PC-3 (cell line): ENCODE measurements at places on chromosomes 11 and 22. TPM values are rescaled to one million over a fixed set of nuclear protein-coding genes. Genes with fewer than 3 reads are reported as not detected.

- H3K27me3 ChIP-seq = no peaks in the 10 kb centered on the region
- peak overlapping the region; percentile 90 for H3K4me3 ChIP-seq
- no peak for DNase-seq
- H3K27ac ChIP-seq = peak overlapping the region; percentile 80
- peaks cover 20% of the 10 kb centered on the region for H3K36me3 ChIP-seq
- H3K4me1 ChIP-seq = peaks cover 21% of the 10 kb centered on the region
Observed at GRCh38 chr22:23893121-23893944, 850 bp upstream of the MIF start.

DNA sequence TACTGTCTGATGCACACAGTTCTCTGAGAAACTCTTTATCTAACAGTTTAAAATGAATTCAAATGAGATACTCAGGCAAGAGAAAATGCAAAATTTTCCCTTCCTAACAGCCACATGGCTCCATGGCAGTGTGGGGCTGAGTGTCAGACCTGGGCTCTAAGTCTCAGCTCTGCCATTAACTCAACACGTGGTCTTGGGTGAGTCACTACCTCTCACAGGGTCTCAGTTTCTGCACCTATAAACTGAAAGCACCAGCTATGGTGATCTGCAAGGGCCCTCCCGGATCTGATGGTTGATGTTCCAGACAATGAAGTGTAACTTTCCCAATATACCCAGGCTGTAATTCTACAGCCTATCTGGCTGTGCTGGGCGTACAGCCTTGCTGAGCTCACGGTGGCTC, 70.5 kb downstream of the KCNC1 start:
- H3K4me1 ChIP-seq = no peaks in the 10 kb centered on the region
- no peaks in the 10 kb centered on the region for H3K36me3 ChIP-seq
- DNase-seq = no peak
- no peak overlapping the region for H3K27ac ChIP-seq
- no peak overlapping the region for H3K4me3 ChIP-seq

The CCDC116 gene
- total RNA-seq = not detected in 2 replicates

DNA sequence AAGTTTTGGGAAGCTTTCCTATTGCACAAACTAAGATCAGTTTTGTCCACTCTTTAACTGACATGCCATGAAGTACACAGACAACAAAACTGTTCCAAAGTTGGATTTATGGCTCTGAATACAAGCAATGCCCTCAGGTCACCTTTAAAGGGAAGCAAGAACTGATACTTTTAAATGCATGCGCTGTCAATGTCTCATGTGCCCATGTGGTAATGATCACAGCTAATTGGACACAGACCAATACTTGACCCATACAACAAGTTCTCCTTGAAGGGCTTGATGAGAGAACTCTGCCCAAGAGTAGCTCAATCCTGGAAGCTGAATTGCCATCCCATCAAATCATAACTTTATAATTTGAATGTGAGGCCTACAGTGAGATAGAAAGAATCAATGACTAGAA, 624.9 kb downstream of the ETS1 start:
- no peak for DNase-seq
- no peaks in the 10 kb centered on the region for H3K4me1 ChIP-seq
- H3K36me3 ChIP-seq = no peaks in the 10 kb centered on the region
- H3K27me3 ChIP-seq = peaks cover 48% of the 10 kb centered on the region

DNA sequence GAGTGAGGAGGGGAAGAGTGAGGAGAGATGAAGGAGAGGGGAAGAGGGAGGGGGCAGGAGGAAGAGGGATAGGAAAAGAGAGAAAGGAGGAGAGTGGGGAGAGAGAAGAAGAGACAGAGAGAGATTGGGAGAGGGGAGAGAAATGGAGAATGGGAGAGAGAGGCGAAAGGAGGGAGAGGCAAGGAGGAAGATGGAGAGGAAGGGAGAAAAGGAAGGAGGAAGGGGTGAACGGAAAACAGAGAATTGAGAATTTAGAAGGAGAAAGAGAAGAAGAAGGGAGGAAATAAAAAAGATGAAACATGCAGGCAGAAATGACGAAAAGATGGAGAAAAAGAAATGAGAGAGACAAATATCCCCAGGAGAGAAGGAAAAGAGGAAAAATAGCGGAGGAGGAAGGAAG, 502.8 kb downstream of the MN1 start:
- no peak overlapping the region for H3K27ac ChIP-seq
- H3K4me3 ChIP-seq = no peak overlapping the region
- H3K27me3 ChIP-seq = peaks cover 58% of the 10 kb centered on the region
- no peak for DNase-seq
- H3K4me1 ChIP-seq = no peaks in the 10 kb centered on the region

The CHRNA10 gene
- total RNA-seq = 0.36 and 0.40 TPM in 2 replicates

The SHANK3 gene
- 3.7 and 6.8 TPM in 2 replicates for total RNA-seq

DNA sequence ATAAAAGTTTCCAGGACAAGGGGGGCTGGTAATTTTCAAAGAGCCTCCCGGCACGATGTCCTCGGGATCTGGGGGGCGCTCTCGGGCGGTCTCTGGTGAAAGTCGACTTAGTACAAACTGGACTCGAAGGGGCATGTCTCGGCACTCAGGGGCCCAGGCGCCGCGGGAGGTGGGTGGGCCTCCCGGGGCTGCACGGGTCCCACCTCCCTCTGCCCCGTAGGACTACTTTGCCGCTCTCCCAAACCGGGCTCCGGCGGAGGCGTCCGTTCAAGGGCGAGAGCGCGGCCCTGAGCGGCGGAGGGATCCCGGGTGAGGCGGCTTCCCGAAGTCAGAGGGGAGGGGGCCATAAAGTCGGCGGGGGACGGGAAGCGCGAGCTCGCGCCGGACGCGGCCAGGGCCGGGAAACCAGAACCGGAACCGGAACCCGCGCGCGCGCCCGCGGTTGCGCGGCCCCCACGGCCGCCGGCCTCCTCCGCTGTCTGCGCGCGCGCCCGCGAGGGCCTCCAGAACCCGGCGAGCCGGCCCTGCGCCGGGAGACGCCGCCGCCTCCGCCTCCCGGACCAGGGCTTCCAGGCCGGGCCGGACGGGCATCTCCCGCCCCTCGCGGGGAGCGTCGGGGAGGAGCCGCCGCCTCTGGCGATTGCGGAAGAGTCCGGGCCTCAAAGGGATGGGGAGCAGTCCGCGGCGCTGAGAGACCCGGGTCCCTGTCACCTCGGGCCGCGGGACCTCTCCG, at the start of gene ARHGEF12:
TSS of gene ARHGEF12 (plus strand) at position 506 of the 733 bp plus-strand sequence. CDS start 831 bp downstream, outside the sequence.
- no peaks in the 10 kb centered on the region for H3K27me3 ChIP-seq
- no peaks in the 10 kb centered on the region for H3K36me3 ChIP-seq
- peak within 1 kb of the TSS; percentile 38 for H3K27ac ChIP-seq
- DNase-seq = peak; percentile 97
- H3K4me1 ChIP-seq = peaks cover 60% of the 10 kb centered on the region

DNA sequence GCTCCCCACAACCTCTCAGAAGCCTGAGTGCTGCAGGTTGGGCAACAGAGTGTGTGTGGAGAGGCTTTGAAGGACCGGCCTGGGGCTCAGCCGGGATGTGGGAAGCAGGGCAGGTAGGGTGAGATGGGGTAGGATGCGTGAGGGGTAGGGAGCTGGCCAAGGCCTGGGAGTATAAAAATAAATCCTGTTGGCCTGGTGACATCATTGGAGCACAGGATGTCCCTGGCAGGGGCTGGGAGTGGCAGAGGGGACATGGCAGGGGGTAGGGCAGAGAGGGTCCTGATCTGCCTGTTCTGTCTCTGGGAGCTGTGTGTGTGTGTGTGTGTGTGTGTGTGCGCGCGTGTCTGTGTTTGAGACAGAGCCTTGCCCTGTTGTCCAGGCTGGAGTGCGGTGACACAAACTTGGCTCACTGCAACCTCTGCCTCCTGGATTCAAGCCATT, 28.6 kb downstream of the TEF start:
- no peak overlapping the region for H3K27ac ChIP-seq
- no peak for DNase-seq
- no peaks in the 10 kb centered on the region for H3K36me3 ChIP-seq
- H3K4me1 ChIP-seq = peaks cover 13% of the 10 kb centered on the region
- no peaks in the 10 kb centered on the region for H3K27me3 ChIP-seq

- H3K4me3 ChIP-seq = no peak overlapping the region
- no peak for DNase-seq
- no peaks in the 10 kb centered on the region for H3K36me3 ChIP-seq
- H3K4me1 ChIP-seq = no peaks in the 10 kb centered on the region
- H3K27ac ChIP-seq = no peak overlapping the region
- no peaks in the 10 kb centered on the region for H3K27me3 ChIP-seq
Observed at GRCh38 chr11:16278979-16279378, 77.4 kb downstream of the SOX6 start.

GRCh38 chr11:56740107-56740506, 8.4 kb downstream of the OR9G4 start:
- no peak for DNase-seq
- no peak overlapping the region for H3K4me3 ChIP-seq
- no peak overlapping the region for H3K27ac ChIP-seq
- no peaks in the 10 kb centered on the region for H3K27me3 ChIP-seq
- H3K4me1 ChIP-seq = no peaks in the 10 kb centered on the region

- no peaks in the 10 kb centered on the region for H3K4me1 ChIP-seq
- H3K36me3 ChIP-seq = no peaks in the 10 kb centered on the region
- peaks cover 64% of the 10 kb centered on the region for H3K27me3 ChIP-seq
- H3K27ac ChIP-seq = no peak within 1 kb of the TSS
Observed at GRCh38 chr11:124041254-124041653, at the start of gene OR10G7. Gene OR10G7, minus strand, starts transcription at chr11:124041325. Its CDS starts 2,324 bp downstream, at chr11:124039001.

GRCh38 chr11:118304227-118304567, 333 bp upstream of the CD3E start:
- H3K4me1 ChIP-seq = no peaks in the 10 kb centered on the region
- DNase-seq = no peak
- no peaks in the 10 kb centered on the region for H3K36me3 ChIP-seq
- peaks cover 29% of the 10 kb centered on the region for H3K27me3 ChIP-seq
- H3K4me3 ChIP-seq = no peak overlapping the region

DNA sequence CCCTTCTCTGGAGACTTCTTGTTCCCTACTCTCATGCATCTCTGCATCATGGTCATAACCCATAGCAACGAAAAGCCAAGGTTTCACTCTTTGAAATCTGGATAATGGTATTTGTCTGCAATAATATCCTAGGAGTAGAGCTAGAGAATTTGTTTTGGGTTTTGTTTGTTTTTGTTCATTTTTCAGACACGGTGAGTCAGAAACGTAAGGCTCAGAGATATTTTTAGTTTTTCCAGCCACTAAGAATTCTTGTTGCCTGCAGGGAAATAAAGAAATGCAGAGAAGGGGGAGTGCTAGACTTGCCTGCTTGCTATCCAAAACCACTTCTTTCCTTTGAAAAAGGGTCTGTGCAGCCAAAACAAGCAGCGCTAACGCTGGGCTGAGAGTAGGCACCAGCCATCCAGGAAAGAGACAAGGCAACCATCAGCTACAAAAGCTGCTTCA, 26.0 kb downstream of the POU2AF3 start:
- peak; percentile 25 for DNase-seq
- H3K4me1 ChIP-seq = no peaks in the 10 kb centered on the region
- H3K27ac ChIP-seq = no peak overlapping the region
- H3K4me3 ChIP-seq = no peak overlapping the region
- no peaks in the 10 kb centered on the region for H3K36me3 ChIP-seq
- peaks cover 83% of the 10 kb centered on the region for H3K27me3 ChIP-seq

- DNase-seq = no peak
- H3K27ac ChIP-seq = no peak overlapping the region
- no peaks in the 10 kb centered on the region for H3K4me1 ChIP-seq
- H3K36me3 ChIP-seq = no peaks in the 10 kb centered on the region
- H3K27me3 ChIP-seq = no peaks in the 10 kb centered on the region
Observed at GRCh38 chr22:38097557-38098409, 12.7 kb downstream of the BAIAP2L2 start.

DNA sequence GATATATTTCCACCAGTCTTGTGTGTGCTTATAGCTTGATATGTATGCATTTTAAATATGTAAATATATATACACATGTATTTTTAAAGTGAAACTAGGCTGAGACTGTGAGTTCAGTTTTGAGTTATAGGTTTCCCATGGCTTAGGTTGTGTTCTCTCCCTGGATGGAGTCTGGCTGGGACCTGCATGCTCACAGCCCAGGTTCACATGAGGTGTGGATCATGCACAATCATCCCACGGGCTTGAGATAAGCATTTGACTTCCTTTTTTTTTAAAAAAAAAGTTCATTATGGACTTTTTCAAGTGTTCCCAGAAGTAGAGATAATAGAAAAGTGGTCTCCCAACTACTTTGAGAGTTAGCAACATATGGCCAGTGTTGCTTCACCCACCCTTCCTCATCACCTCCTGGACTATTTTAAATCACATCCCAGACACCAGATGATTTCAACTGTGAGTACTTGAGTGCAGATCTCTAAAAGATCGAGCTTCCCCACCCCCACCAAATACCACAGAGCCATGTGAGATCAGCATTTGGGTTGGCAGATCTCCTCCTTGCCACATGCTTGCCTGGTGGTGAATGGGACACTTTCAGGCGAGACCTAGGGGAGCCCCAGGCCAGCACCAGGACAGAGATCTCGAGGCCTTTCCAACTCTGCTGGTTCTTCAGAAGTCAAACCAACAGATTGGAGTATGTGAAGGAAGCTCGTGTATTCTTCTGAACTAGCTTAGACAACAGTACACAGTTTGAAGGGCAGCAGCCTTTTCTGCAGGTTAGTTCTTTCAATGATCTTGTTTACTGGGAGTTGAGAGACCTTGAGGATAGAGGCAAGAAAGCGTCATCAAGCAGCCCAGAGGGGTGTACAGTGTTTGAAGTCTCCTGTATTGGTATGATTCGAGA, 15.9 kb downstream of the MED15 start:
- no peak overlapping the region for H3K4me3 ChIP-seq
- DNase-seq = no peak
- peak overlapping the region; percentile 59 for H3K27ac ChIP-seq
- H3K4me1 ChIP-seq = peaks cover 25% of the 10 kb centered on the region
- H3K27me3 ChIP-seq = no peaks in the 10 kb centered on the region
- peaks cover 27% of the 10 kb centered on the region for H3K36me3 ChIP-seq

GRCh38 chr11:69567951-69568808, 72.8 kb upstream of the CCND1 start:
- H3K36me3 ChIP-seq = no peaks in the 10 kb centered on the region
- H3K27ac ChIP-seq = no peak overlapping the region
- H3K4me1 ChIP-seq = no peaks in the 10 kb centered on the region
- no peak for DNase-seq

DNA sequence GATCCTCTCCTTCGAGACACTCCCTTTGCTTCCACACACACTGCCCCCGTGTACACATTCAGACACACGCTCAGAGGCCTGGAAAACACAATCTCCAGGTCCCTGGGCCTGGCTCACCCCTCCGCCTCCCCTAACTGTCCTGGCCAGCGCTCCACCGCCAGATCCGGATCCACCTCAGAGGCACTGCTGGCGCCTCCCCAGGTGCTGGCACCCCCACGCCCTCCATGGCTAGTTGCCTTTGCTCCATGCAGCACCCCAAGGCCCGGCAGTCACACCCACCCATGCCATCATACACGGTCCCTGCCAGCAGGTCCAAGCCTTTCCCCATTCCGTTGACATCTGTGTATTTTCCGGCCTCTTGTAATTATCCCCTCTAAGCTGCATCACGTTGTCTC, 11.1 kb downstream of the SPTBN2 start:
- no peak for DNase-seq
- no peak overlapping the region for H3K27ac ChIP-seq
- peaks cover 30% of the 10 kb centered on the region for H3K4me1 ChIP-seq
- H3K4me3 ChIP-seq = no peak overlapping the region
- H3K27me3 ChIP-seq = no peaks in the 10 kb centered on the region

The TPBGL gene
- total RNA-seq = not detected in 2 replicates

The NXPE4 gene
- not detected in 2 replicates for total RNA-seq
